ENCODE measurements at places on chromosomes 3 and 15.

DNA sequence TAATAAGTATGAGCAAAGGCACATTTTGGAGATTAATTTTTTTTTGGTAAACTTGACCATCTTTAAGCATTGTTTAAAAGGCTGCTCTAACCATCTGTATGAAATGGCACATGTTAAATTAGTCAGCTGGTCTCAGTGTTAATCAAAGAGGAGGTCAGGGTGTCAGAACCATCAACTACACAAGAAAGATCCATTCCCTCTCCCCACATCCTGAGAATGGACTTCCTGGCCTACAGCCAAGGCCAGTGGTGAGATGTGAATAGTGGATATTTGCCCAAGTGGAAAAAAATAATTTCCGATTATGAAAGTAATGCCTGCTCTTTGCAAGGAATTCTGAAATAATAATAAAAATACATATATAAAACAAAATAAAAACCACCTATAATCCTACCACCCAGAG lies 641.7 kb downstream of the NR2F2 start:
- DNase-seq, result no peak

GRCh38 chr3:55180936-55181535 lies 253.2 kb upstream of the LRTM1 start:
- DNase-seq, result no peak

- no peak for DNase-seq
Measured at GRCh38 chr3:13477943-13478342, 2.2 kb upstream of the HDAC11 start.

DNA sequence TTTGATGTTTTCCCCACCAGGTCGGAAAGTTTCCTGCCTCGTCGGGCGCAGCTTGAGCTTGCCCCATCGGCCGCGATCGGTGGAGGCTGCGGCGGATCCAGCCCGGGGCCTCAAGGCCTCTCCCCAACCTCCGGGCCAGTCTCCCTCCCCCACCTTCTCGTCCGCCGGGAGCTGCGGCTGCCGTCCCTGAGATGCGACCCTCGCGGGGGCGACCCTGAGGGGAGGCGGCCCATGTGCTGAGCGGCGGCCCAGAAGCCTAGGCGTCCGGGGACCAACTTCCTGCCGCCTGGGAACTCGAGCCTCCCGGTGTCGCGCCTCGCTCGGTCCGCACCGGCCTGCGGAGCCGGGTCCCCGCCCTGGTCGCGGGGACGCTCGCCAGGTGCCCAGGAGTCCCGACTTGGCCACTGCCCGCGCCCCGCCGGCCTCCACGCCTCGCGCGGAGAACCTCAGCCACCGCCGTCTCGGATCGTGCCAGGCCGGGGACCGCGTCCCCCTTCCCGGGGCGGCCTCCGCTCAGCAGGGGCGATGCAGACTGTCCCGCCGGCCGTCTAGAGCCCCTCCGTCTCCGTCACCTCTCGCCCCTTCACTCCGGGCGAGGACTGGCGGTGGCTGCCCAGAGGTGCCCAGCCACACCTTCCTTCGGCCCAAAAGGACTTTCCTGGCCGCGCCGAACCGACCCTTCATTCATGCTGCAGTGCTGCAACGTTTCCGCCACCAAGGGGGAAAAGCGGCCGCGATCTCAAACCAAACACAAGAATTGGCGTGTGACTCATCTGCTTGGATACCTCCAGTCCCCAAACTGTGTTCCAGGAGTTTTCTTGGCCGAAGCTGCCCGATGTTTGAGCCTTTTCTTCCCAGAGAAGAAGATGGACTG lies 656 bp downstream of the SLMAP start:
- peak; percentile 11 for DNase-seq

- DNase-seq, result no peak
Measured at GRCh38 chr15:58460872-58461271, 29.1 kb downstream of the LIPC start.

- no peak for DNase-seq
Measured at GRCh38 chr15:96327155-96327741, 3.3 kb upstream of the NR2F2 start.

- no peak for DNase-seq
Measured at GRCh38 chr15:60982249-60982910, 246.7 kb downstream of the RORA start.

GRCh38 chr3:25281041-25281731 lies 146.9 kb upstream of the RARB start:
- DNase-seq, result no peak

DNA sequence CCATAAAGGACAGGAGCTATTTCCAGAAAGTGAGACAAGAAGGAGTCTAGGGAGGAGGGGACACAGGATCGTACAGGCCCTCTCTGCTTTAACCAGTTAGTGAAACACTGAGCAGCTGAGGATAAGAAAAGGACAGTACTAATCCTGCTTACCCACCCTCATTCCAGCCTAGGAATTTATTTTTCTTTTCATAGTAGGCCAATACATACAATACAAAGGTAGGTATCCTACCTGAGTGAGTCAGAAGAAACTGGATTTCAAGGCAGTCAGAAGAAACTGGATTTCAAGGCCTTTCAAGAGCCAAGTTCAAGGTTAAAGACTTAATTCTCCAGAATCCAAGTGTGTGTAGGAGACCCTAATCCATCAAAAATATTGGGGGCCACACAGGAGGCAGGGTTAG lies 65.3 kb downstream of the EOMES start:
- DNase-seq, result no peak

DNA sequence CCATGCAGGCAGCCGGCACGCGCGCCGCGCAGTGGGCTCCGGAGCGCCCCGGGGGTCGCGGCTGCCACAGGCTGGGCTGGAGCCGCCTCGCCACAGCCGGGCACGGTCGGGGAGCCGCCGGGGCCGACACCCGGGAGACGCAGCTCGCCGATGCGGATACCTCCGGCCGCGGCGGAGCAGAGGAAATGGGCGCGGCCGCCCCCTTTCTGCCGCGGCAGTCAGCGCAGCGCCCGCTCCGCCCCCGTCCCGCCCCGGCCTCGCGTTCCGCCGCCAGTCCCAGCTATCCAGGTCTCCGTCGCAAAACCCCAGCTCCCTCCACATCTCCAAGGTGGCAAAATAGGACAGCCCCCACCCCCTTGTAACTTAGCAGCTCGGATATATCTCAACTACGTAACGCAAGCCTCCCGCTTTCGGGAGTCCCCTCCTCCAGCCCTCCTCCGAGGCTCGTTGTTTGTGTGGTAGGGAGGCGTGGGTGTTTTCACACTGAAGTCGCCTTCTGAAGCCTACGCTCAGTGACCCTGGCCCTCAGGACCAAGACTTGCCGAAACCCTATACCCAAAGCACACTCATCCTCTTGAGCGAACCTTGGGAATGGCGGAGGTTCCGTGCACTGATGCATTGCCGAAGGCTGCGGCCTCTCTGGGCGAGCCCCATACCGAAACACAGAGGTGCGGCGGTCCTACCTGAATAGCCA lies at the start of gene SH3BP5:
Gene SH3BP5, minus strand, starts transcription at position 182 of the 694 bp plus-strand sequence. Its CDS starts 178 bp downstream, at position 4.
- DNase-seq, result no peak

- DNase-seq, result no peak
Measured at GRCh38 chr3:77014226-77014625, 25.7 kb upstream of the ROBO2 start.

- DNase-seq, result peak; percentile 21
Measured at GRCh38 chr3:128969993-128970739, 23.7 kb downstream of the CFAP92 start.

GRCh38 chr3:108461661-108462111 lies 48.7 kb downstream of the MYH15 start:
- DNase-seq, result no peak

- no peak for DNase-seq
Measured at GRCh38 chr3:54360320-54360719, 238.0 kb downstream of the CACNA2D3 start.

DNA sequence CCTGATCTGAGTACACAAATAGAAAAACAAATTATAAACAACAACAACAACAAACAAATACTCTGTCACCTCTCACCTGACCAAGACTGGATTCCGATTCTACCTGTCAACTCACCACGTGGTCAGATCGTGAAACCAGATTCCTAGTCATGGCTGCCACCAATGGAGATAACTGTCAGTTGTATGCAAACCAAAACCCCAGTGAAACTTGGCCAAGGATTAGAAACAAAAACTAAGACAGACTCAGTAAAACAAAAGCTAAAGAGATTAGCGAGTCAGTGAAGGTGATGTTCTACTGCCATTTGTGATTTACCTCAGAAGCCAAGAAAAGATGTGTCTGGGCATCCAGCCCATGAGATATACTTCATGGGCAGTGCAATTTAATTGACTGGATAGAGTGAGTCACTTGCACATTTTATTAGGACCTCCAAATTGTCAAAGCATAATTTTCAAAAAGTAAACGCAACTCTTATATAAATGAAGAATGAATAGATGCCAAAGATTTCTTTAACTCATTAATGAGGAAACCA lies 31.1 kb downstream of the PHLDB2 start:
- no peak for DNase-seq

DNA sequence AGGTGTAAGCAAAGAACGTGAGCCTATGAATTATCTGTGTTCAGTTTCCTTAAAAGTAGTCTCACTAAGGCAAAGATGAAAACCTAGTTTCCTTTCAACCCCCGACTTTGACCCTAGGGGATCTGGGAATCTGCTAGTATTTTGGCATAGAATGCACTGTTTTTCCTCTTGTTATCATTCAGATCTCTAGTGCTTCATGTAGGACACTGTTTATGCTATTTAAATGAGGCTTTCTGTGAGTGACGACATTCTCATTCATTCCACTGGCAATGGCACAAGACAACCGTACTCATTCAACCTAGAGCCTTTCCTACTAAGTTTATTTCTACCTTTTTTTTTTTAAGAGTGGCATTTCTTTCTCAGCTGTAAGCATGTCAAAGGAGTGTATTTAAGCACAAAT lies 67.0 kb downstream of the CHAC1 start:
- no peak for DNase-seq

DNA sequence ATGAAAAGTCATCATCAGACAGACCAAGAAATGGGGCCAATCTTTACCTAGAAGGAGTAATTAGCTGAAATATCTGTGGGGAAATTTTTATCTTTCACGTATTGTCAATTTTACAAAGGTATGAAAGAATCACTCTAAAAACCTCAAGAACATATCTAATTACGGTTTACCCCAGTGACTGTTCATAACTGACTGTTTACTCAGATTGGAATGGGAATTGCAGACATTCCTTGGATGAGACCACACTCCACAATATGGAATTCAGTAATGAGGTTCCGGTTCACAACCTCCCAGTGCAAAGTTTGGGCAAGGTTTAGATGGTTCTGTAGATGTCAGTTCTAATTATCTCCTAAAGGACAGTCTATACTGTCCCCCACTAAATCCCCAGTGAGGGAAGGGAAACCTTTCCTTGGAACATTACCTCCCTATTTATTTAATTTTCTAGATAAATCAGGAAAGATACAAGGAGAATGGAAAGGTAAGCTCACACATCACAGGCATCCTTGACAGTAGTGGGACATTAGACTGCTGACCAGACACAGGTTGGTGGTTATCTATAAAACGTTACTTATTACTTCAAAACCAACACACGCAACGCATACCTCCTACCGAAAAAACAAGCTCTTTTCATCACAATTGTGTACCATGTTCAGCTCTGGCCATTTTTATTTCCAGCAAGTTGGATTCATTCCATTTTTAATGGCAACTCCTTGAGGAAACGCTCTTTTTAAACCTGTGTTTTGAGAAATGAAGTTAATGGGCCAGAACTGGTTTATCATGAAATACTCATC lies 129.9 kb downstream of the RORA start:
- no peak for DNase-seq

GRCh38 chr15:80496096-80496495 lies 91.9 kb downstream of the ARNT2 start:
- no peak for DNase-seq

DNA sequence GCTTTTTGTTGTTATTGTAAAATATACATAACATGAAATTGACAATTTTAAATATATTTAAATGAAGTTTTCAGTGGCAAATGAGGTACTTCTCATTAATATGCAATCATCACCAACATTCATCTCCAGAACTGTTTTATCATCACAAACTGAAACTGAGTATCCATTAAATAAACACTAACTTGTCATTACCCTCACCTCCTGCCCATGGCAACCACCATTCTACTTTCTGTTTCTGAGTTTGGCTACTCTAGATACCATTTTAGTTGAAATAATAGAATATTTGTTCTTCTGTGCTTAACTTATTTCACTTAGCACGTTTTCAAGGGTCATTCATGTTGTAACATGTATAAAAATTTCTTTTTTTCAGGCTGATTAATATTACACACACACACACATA lies 834.3 kb downstream of the PLOD2 start:
- DNase-seq, result no peak

DNA sequence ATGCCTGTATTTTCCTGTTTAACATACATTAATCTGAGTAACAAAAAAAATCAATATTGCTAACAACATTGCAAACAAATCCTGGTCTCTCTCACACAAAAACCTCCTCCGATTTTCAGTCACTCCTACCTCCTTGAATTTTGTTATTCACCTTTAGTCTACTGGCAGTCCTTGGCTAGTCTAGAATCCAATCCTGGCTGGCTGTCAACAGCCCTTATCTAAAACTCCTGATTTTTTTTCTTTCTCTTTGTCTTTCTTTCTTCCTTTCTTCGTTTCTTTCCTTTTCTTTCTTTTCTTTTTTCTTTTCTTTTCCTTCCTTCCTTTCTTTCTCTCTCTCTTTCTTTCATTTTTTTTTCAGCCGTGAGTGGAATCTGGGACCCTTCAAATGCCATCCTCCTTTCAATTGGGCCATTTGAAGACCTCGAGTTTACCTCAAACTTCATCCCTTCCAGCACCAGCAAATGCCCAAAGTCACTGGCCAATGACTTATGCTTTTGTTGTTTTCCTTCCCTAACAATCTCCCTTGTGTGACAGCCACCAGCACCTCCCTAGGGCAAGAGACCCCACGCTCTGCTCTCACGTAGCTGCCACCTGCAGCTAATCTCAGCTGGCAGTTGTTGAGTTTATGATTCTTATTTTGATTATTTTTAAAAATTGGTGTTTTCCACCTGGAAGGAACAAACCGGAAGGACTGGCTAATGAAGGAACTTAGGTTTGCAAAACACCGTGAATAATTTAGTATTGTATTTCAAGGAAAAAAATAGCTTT lies 6.8 kb upstream of the ONECUT1 start:
- DNase-seq, result no peak

DNA sequence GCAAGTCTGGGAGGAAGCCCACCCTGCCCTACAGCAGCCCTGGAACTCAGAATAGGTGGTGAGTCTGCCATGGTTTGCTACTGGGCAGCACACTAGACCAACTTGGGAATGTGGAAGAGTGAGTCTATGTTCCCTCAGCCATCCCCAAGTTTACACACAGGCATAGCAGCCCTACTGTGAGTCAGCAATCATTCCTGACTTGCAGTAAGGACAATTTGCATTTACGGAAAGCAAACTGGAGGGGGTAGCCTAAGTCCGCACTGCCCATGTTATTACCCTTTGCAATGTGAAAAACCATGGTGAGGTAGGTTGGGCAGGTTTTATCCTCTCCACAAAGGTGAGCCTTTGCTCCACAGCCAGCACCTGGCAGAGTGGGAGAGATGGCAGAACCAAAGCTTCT lies 4.6 kb downstream of the TCTA start:
- no peak for DNase-seq
